ENCODE measurements at places on chromosomes 11 and 22.
A peak's percentile ranks its signal among the peaks of the same experiment; 100 is the strongest.

- DNase-seq = peak; percentile 5
Observed at GRCh38 chr11:132704781-132705375, 827.4 kb downstream of the OPCML start.

DNA sequence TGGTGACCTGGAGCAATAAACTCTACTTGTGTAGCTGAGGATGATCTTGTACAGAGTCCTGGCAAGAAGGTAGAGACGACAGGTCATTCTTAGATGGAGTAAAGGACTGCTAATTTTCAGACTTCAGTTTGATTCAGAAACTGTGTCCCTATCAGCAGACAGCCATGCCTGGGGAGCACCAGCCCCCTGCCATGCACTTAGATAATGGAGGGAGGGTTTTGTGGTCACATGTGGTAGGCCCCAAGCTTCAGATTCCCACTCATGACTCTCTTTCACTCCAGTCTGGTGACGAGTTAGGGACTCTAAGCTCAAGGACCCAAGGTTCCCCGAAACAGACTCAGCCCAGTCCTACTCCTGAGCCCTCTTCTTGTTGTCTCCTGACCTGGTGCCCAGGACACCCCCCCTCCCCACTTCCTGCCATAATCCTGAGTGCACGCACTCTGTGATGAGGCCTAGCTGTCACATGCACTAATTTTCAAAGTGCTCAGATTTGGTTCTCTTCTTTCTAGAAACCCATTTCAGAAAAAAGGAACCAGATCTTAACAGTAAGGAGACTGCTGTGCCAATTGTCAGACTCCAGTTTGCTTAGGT lies 10.2 kb upstream of the AMPD3 start:
- DNase-seq = no peak

- no peak for DNase-seq
Observed at GRCh38 chr11:13329670-13330356, 52.2 kb downstream of the BMAL1 start.

- no peak for DNase-seq
Observed at GRCh38 chr11:35216962-35217678, 78.1 kb downstream of the CD44 start.

GRCh38 chr11:47595029-47595428 lies 818 bp upstream of the C1QTNF4 start:
- no peak for DNase-seq

- DNase-seq = no peak
Observed at GRCh38 chr22:19871023-19871844, 16.6 kb upstream of the GNB1L start.

DNA sequence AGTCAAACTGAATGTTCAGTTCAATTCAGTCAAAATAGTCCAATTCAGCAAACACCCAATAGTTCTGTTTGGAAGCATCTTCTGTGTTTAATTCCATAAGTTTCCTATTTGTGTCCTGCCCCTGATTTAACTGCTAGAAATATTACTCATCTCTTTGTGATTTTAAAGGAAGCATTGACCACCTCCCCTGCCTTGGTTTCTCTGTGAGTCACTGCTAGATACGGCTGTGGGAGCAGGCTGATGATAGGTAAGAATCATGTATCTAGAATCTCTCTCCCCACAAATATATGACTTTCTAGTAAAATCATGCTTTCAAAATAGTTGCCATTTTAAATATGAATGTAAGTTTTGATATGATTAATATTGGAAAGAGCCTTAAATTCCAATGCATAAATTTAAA lies 888.5 kb downstream of the NTM start:
- no peak for DNase-seq

DNA sequence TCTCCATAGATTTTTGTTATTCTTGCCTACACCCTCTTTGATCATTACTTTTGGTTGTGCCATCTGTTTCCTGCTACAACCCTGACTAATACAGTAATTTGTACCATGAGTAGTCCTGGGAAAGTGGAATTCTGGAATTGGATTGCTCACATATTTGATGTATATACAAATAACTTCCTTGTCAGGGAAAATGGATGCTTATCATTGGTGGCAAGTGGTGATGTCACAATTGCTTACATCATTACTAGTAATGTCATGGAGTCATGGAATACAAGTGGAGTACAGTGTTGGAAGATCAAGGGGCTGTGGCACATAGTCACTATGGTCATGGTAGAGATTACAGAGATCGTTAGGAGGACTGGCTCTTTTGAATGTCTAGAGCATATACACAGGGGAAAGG lies 24.4 kb downstream of the AASDHPPT start:
- no peak for DNase-seq

DNA sequence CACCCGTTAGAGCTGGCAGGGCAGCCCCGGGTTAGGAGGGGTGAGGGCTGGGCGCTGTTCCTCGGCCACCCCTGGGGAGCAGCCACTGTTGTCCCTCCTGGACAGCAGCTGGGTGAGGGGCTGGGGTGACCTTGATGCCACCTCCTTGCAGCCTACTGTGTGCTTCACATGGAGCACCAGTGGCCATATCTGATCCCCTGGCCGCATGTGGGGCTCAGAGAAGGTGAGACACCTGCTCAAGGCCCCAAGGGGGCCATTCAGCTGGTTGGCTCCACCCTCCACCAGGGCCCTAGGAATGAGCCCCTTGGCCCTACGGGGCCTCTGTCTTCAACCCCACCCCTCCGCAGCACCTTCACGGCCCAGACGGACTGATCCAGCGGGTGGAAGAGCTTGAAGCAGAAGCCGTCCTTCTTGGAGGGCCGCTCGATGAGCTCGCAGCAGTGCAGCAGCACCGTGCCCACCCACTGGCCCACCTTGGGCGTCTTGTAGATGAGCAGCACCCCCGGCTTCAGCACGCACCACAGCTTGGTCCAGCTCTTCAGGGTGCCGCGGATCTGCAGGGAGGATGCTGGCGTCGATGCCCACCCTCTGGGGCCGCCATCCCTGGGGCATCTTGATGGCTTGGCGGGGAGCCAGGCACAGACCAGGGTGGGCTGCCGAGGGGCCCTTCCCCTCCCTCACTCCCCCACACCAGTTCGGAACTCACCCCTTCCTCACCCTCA lies 44.9 kb downstream of the OSBPL5 start:
- no peak for DNase-seq

- peak; percentile 54 for DNase-seq
Observed at GRCh38 chr22:36277482-36278291, 24.8 kb downstream of the APOL1 start.

GRCh38 chr22:40107851-40108378 lies 69.8 kb upstream of the TNRC6B start:
- DNase-seq = peak; percentile 34

- DNase-seq = no peak
Observed at GRCh38 chr11:37724315-37724714, 1126.3 kb upstream of the RAG2 start.

- DNase-seq = no peak
Observed at GRCh38 chr22:47207846-47208554, 445.6 kb downstream of the TBC1D22A start.

- no peak for DNase-seq
Observed at GRCh38 chr11:2482204-2482603, 37.4 kb downstream of the KCNQ1 start.

DNA sequence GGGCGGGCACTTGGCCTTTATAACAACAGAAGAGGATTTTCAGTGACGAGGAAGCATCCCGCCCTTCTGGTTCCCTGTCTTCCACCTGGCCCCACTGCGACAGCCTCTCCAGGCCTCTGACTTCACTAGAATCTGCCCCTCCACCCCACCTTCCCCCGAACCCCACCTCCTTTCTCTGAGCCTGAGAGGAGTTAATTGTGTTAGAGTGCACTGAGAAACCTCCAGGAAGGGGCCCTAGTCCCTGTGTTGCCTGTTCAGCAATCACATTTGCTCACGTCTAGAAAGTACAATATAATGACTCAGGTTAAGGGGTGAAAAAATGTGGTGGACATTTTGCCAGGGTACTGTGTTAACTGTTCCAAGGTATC lies 38.8 kb downstream of the PTPRJ start:
- no peak for DNase-seq
